ENCODE measurements at places on chromosomes 4 and X.

GRCh38 chr4:68180849-68181526 lies 51.3 kb upstream of the TMPRSS11F start:
- DNase-seq, result no peak

DNA sequence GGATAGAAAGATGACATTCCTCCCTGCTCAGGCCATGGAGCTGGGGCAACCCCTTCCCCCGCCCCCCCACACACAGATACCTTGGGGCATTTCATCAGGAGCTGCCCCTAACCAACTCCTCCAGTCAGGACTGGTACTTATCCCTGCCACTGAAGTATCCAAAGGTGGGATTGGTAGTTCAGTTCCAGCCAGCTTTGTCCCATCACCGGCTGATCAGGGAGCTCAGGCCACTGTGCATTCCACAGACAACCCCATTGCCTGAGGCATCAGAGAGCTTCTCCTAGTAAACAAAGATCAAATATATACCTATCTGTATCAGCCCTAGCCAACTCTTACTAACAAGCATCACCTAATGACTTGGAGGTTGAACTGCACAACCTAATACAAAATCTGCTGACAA lies 218.2 kb upstream of the FMR1 start:
- no peak for DNase-seq

GRCh38 chrX:41468647-41469323 lies 21.6 kb downstream of the NYX start:
- no peak for DNase-seq

- no peak for DNase-seq
These were observed 27.6 kb downstream of the ELOVL6 start for GRCh38 chr4:110170861-110171260.

GRCh38 chrX:115251458-115252233 lies 17.8 kb upstream of the LRCH2 start:
- no peak for DNase-seq

GRCh38 chr4:141180991-141181761 lies 39.5 kb upstream of the ZNF330 start:
- DNase-seq, result no peak

DNA sequence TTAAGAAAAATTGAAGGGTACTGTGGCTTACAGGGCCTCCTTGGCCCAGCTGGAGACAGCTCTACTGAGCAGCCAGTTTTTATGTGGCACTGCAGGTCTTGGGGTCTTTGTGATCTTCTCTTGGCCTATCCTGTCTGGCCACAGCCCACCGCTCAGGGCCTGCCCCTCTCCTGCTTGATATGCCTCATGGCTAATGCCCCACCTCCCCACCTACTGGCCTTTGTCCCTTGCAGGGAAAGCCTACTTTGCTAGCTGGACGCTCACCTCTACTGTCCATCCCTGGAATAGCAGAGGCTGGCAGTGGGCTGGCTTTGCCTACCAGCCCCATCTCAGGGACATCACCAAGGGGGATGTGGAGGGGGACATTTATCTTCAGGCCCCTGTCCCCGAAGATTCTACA lies 134.1 kb downstream of the PJA1 start:
- no peak for DNase-seq

GRCh38 chr4:57363346-57363745 lies 253.2 kb upstream of the IGFBP7 start:
- DNase-seq, result no peak

- no peak for DNase-seq
These were observed 352.2 kb upstream of the CPEB2 start for GRCh38 chr4:14650127-14650526.

- no peak for DNase-seq
These were observed 130.5 kb downstream of the CPEB2 start for GRCh38 chr4:15132739-15133138.

DNA sequence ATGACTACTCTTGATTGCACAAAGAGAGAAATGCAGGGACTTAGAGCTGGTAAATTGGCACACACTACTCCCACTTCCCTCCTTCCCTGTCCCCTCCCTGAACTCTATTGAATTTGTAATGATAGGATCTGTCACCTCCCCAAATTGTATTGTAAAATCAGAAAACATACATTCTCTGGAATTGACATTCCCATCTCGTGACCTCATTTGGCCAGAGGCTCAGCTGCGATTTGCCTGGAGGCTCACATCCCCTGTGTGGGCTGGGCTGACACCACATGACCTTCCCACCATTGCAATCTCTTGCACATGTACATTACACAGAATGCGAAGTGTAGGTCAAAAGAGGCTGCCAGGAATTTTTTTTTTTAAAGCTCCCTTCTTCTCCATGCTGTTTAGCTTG lies 172.1 kb downstream of the MID1IP1 start:
- DNase-seq, result no peak

All from stimulated activated CD8-positive, alpha-beta memory T cell treated with anti-CD3 and anti-CD28 coated beads, Interleukin-4, amount 100 ng/mL, for 1 hour (primary cell).